Esophagus squamous epithelium (tissue), 5 donors: ENCODE measurements at places on chromosomes 2 and 18.

- DNase-seq: no peak
Measured at GRCh38 chr2:14577843-14578242, 54.7 kb upstream of the LRATD1 start.

GRCh38 chr2:148720501-148721001 is 76.0 kb downstream of the EPC2 start:
- no peak for DNase-seq

GRCh38 chr2:110215566-110216158 is 3.3 kb upstream of the MTLN start:
- no peak for DNase-seq

- no peak for DNase-seq
Measured at GRCh38 chr2:3151153-3151918, 226.3 kb downstream of the EIPR1 start.

GRCh38 chr2:199977984-199978415 is 22.6 kb downstream of the MAIP1 start:
- no peak for DNase-seq

GRCh38 chr2:15745907-15746702 is 154.4 kb downstream of the DDX1 start:
- no peak for DNase-seq

DNA sequence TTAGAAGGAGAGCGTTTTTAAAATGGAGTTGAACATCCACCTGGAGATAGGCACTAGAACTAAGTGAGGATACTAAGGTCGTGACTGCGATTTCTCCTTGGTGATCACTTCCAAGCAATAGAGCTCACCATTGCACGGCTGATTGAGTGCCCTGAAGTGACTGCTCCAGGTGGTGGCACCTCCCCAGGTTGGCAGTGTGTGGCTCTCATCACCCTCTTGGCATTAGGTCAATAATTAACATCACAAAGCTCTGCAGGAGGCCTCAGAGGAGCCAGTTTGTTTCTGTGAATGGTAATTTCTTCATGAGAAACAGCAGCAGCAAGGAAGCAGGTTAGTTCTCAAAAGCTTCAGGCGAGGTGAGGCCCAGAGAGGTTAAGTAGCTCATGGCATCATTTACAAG is 259.6 kb downstream of the CLIP4 start:
- DNase-seq: no peak

DNA sequence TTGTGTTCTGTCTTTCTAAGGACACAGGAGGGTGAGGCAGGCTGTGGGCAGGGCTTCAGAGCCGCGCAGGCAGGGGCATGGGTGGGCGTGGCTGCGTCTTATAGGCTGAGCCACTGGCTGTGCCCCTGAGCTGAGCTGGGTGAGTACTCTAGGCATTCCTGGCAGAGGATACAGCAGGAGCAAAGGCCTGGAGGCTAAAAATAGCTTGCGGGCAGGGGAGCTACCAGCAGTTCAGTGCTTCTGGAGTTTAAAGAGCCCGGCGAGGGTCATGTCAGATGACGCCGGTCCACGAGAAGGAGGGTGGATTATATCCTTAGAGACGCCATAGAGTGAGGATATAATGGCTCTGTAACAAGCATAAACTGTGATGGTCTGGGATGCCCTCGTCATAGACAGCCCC is 31.5 kb upstream of the PDIA6 start:
- DNase-seq: no peak

GRCh38 chr2:151771599-151772358 is 37.5 kb upstream of the NEB start:
- DNase-seq: no peak

GRCh38 chr2:164703915-164704706 is 82.8 kb upstream of the GRB14 start:
- DNase-seq: no peak

DNA sequence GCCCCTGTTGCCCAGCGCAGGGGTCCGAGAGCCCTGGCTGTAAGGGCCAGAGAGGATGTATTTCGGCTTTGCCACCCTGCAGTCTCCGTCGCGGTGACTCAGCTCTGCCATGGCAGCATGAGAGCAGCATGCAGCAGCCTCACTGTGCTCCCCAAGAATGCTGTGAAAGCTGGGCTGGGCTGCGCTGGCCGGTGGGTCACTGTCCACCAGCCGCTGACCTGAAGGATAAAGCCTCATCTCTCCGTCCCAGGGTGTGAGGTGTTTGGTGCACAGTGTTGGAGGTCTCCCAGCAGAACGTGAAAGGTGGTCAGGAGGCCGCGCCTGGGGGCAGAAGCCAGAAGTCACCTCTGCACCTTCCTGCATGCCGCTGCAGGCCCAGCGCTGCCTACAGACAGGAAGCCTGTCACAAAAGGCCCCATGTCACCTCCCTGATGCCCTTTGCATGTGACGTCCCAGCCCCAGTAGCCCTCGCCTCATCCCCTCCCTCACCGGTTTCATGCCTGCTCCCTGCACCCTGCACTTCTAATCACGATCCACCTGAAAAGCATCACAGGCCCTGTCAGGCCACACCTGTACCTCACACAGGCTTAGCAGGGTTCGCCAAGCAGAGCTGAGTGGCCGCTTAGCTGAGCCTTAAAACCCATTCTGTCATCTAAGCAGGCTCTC is 342.1 kb downstream of the EIPR1 start:
- DNase-seq: no peak

DNA sequence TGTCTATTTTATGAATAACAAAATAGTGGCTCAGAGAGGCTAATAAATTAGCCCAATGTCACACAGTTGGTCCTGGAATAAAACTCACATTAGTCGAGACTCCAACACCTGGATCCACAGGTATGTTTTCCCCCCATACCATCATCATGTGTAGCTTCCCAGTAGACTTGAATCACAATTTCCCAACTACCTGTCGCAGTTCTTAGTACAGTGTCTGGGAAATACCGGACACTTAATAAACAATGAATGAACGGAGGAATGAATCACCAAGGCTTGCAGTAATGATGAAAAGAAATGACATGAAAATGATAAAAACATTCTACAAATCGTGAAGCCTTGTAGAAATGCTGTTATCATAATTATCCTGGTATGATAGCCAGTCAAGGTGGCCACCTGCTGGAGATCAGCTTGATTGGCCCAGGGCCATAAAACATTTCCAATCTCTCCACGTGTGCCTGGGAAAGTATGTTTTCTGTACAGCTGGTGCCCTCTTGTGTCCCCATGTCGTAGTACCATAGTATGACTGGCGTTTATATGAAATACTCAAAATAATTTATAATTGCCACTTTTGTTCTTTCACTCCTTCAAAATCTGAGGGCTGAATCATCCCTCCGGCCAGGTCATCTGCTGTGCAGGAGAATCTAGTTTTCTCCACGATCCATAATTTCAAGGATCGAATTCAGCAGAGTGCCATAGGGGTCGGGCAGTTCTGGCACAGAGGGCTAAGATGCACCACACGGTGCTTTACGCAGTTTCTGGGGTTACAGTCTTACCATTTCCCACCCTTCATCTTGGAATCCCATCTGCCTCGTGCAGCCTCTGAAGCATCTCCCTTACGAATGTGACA is 95.4 kb downstream of the LAMA1 start:
- no peak for DNase-seq

DNA sequence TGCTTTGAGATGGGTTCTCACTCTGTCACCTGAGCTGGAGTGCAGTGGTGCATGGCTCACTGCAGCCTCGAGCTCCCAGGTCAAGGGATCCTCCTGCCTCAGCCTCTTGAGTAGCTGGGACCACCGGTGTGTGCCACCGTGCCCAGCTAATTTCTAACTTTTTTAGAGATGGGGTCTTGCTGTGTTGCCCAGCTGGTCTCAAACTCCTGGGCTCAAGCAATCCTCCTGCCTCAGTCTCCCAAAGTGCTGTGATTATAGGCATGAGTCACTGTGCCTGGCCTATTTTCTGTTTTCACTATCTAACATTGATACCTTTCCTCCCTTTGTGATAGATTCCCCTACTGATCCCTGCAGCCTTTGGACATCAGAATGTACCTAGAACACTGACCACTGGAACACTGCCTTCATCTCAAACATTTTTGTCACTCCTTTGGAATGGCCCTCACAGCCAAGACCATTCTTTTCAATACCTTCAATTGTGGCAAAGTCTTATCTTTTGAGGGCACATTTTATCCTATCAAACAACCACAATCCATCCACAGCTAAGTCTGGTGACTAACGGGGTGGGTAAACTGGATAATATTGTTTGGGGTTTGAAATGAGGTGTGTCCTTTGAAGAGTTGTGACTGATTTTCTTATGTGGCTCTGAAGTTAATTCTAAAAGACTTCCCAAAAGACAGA is 43.7 kb downstream of the EPAS1 start:
- DNase-seq: no peak

DNA sequence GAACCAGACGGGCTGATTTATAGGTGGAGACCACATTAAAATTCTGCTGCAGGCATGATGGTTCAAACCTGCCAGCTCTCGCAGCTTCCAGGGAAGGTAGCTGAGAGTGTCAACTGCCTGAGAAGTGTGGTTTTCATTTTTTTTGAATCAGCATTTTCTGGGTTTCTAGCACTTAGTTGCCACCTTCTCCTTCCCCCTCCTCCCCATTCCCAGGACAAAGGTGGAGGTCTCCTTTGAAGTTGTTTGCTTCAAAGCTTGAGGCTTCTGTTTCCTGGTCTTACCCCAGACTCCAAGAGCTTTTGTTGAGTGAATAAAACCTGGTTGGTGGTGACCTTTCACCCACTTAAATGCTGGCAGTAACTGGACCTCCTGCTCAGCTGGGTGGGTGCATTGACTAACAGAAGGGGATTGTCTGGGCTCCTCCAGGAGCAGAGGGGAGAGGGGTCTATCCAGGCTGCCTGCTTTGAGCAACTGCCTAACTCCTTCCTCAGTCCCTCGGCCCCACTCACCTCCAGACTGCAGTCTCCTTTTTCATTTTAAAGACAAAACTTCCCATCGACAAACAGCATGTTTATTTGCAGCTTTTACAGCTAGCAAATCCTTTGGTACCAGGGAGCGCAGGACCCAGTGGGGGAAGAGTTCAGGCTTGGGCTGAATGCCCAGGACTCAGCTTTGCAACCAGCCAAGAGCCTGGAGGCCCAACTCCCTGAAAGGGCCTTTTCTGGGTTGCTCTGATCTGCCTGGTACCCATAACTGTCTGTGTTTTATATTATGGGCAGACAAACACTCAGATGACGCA is 3.5 kb downstream of the RHOB start:
- no peak for DNase-seq

GRCh38 chr2:18525236-18525635 is 35.2 kb downstream of the RDH14 start:
- DNase-seq: no peak

GRCh38 chr2:217429981-217430500 is 570.2 kb upstream of the TNP1 start:
- no peak for DNase-seq

DNA sequence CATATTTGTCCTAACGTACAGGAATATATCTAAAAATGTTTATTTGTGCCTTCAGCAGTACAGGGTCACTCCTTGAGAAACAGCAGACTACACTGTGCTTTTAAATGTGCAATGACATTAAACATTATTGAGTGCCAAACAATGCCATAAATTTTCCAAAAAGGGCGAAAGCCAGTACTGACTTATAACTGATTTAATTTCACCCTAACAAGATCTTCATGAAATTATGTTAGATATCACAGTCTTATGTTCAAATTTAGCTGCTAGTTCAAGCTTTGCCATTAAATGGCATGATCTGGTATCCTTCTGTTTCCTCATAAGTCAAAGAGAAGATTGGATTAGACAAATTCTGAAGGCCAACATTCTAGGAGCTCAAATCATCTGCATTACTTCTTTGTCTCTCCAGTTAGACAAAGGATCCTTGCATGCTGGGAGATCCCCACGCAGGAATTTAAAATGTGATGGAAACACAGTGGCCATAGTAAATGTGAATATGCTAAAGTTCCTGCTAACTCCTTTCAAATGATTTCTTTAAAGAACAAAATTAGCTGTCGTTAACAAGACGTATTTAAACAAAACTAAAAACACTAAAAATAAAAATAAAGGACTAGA is 129.3 kb upstream of the STON1 start:
- no peak for DNase-seq

DNA sequence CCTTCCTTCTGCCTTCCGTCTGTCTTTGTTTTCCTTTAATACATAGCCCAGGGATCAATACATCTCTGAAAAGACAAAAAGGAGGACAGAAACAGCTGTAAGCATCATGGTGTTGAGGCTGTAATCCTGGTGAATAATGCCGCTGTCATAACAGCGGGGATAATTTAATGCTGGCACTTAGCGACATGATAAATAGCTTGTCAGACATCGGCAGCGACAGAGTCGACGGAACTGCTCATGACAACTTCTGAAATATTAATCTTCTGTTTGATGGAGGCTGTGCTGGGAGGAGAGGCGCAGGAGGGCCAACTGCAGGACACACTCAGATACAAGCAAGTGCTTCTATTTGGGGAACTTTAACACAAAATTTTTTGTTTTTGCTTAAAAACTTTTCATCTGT is 602.2 kb downstream of the GALR1 start:
- DNase-seq: no peak

- no peak for DNase-seq
Measured at GRCh38 chr2:223369889-223370288, 232.3 kb downstream of the SCG2 start.

DNA sequence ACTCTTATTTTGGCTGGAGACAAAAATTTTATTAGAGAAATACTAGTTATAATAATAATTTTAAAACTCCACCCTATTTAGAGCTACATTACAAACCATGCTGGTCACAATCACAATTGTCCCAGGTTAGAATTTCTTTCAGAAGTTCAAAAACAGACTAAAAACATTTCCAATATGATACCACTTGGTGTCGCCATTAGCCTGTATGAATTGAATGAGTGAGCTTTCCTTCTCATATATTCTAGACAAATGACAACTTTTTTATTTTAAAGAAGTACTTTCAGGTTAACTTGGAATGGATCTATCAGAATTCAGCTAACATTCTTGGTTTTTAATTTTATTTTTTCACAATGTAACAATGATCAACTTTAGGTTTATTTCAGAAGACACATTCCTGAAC is 48.0 kb downstream of the SERPINB8 start:
- DNase-seq: no peak

- no peak for DNase-seq
Measured at GRCh38 chr18:48612511-48612910, 73.7 kb downstream of the CTIF start.

GRCh38 chr18:66764230-66764629 is 160.3 kb upstream of the CDH19 start:
- DNase-seq: no peak

DNA sequence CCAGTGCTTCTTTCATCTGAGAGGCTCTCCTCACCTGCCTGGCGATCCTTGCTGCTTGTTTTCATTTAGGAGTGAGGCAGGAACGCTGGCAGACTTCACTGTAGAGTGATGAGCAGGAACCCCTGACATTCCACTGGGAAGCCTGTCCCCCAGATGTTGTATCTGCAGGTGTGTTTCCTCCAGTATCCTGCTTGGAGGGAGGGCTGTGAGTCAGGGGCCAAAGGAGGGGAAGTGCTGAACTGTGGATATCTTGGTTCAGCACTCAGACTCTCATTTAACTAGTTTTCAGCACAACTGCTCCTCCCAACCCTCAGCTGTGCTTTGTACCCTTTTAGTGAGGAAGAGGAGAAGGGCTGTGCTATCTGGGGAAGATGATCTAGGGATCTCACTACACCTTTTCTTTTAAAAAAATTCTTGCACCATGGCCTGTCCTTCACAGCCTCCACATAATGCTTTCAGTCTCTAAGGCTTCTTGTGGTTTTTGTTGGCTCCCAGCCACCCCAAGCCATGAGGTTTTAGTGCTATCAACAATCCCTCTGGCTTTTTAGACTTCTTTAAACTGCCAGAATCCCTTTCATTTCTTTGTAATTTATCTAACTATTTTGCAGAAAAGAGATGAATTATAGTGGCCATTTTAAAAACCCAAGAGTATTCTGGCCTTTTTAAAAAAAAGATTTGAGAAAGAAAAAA is 11.2 kb downstream of the ANKAR start:
- DNase-seq: no peak

- no peak for DNase-seq
Measured at GRCh38 chr18:65592435-65592834, 158.4 kb upstream of the CDH7 start.
